ENCODE measurements at places on chromosomes 12 and 14.

DNA sequence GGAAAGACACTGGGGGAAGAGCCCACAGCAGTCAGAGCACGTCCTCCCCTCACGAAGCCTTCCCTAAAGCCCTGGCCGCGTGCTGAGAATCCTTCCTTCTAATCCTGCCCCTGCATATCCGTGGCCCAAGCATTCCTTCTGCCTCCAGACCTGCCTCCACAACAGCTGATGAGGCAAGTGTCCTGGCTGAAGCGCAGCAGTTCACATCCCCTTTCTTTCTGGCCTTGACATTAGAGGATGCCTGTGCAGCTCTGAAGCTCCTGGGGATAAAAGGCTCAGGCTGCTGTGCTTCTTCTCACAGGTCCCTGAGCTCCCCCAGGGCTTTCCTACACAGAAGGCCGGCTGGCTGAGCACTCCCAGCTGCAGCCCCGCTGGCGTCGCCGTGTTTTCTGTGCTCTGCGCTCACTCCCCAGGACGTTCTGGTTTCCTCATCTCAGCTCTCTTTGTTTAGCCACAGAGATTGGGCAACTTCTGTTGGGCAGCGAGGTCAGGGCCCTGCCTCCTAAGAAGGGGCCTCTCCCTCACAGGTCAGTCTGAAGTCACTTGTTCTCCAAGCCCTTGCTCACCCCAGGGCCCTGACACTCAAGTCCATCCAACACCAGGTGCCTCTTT lies 45.8 kb downstream of the NINJ2 start:
- DNase-seq, result no peak

DNA sequence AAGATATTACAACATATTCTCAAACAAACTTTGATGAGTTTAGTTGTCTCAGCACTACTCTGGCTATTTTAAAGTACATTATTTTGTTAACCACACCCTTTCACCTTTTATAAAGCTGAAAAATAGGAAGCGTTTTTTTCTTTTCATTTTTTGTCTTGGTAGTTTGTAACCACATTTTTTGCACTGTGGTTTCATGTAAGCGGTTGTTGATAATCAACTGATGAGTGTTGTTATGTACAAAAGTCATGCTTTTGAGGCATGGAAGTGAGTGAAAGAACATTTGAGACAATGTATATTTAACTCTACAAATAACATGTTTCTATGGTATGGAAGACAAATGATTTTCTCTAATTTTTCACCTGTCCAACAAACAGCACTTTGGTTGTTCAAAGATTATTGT lies 52.1 kb upstream of the ATP2B1 start:
- DNase-seq, result no peak

- DNase-seq, result peak; percentile 85
Measured at GRCh38 chr14:95460647-95461478, 55.6 kb downstream of the SYNE3 start.

DNA sequence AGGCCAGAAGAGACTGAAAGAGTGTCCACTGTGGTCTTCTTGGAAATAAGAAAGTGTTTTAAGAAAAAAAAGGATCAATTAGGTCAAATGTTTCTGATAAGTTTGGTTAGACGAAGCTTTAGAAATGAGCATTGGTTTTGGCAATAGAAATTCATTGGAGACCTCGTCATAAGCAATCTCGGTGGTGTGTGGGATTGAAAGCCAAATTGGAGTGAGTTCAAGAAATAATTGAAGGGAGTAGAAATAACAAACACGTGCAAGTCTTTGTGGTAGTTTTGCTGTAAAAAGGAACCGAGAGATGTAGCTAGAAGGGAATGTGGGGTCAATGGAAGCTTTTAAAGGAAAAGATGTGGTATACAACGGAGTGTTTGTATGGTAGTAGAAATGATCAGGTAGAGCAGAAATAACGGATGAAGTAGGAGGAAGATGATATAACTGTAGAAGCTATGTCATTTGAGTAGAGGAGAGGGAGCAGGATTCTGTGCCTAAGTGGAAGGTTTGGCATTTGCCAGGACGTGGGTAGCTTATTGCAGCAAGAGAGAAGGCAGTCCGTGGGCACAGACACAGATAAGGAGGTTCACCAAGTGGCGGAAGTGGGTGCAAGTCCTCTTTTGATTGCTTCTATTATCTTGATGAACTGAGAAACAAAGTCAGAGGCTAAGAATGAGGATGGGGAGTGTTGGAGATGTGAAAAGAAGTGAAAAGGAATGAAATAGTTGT lies 146.2 kb downstream of the DACT1 start:
- DNase-seq, result no peak

- no peak for DNase-seq
Measured at GRCh38 chr12:127496255-127496654, 770.7 kb upstream of the TMEM132C start.

- DNase-seq, result no peak
Measured at GRCh38 chr12:130711756-130712155, 4.3 kb downstream of the RIMBP2 start.

DNA sequence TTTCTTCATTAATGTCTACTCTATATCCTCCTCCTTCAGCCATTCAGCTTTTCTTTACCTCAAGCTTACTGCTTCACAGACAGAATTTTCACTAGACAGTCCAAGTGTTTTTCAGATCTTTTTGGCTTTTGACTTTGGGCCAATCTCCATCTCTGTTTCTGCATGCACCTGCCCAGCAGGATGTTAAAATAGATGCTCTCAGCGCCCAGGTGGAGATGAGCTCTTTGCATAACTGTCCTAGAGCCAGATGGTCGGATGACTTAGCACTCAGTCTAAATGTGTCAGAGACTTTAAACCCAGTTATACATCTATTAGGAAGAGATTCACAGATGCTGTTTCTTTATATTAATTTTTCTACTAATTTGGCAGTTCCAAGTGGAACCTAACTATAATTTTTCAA lies 80.3 kb upstream of the SSTR1 start:
- DNase-seq, result no peak

DNA sequence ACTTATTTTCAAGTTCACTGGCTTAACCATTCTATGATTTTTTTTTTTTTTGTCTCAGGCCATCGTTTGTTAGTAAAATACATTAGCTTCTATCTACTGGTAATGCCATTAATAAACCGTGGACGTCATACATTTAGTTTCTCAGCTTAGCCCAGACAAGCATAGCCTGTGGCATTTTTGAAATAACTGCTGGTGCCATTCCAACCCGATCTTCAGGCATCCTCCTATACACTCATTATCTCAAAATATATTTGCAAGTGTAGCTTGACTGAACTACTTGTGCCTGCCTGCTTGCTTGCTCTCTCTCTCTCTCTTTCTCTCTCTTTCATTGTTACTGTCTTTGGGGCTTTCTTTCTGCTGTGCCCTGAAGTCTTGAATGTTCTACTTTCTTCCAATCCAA lies 12.7 kb upstream of the MBIP start:
- DNase-seq, result no peak

DNA sequence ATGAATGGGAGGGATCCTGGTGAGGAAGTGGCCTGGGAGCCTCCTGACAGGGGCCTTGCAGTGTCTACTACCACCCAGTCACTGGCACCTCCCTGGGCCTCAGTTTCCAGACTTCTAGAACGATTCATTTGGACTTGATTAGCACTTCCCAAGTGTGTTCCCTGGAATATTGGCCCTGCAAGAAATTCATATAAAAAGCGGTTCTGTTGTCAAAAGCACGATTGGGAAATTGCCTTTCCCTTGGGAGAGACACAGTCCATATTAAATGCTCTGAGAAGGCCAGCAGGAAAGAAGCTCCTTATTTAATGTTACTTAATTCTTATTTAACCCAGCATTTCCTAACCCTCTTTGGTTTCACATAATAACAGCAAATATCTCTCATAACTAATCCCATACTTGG lies 61.9 kb downstream of the DRAM1 start:
- DNase-seq, result no peak

GRCh38 chr14:24071836-24072430 lies 571 bp downstream of the CPNE6 start:
- DNase-seq, result no peak
